Stimulated activated CD8-positive, alpha-beta memory T cell treated with anti-CD3 and anti-CD28 coated beads, Interleukin-4, amount 100 ng/mL, for 1 hour (primary cell): ENCODE measurements at places on chromosomes 16 and 17.

DNA sequence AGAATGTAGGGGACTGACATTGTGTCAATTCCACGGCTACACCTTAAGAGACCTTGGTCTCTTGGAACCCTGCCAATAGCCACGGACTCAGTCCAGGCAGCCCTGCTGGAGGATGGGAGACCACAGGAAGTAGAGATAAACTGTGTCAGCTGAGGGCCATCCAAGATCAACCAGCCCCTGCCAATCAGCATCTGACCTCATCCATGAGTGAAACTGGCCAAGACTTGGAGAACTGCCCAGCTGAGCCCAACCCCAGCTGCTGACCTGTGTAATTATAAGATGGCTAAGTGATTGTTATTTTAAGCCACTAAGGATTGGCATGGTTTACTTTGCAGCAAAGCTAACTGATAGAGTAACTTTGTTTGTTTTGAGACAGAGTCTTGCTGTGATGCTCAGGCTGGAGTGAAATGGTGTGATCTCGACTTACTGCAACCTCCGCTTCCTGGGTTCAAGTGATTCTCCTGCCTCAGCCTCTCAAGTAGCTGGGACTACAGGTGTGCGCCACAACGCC, 13.3 kb upstream of the YWHAE start:
- no peak for DNase-seq

DNA sequence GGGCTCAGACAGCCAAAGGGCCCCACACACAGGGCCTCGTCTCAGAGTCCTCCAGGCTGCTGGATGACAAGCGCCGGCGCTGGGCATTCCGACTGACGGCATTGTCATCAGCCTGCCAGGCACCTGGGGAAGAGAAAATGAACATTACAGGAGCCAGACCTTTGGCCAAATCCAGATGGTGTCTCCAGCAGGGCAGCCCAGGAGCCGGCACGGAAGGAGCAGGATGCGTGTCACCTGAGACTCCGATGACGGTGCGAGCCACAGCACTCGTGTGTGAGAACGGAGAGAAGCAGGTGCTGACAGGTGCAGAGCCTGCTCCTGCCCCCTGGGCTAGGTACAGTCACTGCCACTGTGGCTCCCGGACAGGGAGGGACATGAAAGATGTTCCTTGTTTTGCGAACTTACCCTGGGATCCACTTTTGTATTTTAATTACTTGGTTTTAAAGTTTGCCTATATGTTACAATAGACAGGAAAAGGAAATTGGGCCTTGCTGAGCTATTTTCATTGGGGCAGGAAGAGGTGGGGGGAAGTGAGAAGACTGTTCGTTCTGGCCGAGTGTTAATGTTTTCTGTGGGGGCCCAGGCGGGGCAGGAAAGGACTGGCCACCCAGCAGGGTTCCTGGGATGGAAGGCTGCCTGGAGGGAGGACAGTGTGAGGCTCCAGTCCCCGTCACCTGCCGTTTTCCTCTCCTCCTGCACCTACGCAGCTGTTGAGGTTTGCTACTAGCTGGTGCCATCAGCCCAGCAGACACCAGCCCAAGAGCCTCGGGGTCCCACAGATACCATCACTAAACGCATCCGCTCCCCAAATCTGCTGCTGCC, 4.4 kb upstream of the FOXJ1 start:
- peak; percentile 36 for DNase-seq

DNA sequence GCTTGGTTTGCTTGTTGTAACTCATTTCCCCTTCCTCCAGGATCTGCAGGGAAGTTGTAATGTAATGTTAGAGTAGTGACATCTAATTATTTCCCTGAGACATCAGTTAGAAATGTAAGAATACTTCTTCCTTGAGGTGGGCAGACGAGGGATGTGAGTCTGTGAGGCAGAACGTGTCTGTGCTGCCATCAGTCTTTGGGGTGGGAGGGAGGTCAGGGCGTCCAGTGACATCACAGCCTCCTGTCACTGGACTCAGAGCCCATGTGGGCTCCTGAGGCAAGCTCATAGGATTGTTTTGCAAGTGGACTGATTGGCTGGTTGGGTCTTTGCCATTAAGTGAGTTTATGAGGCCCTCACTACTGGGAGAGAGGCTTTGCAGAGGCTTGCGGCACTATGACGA, 188.8 kb downstream of the CCDC182 start:
- DNase-seq, result no peak

GRCh38 chr17:9536061-9536460, 39.6 kb downstream of the STX8 start:
- DNase-seq, result no peak

- DNase-seq, result no peak
Observed at GRCh38 chr16:31181102-31181830, 1.3 kb downstream of the FUS start.

DNA sequence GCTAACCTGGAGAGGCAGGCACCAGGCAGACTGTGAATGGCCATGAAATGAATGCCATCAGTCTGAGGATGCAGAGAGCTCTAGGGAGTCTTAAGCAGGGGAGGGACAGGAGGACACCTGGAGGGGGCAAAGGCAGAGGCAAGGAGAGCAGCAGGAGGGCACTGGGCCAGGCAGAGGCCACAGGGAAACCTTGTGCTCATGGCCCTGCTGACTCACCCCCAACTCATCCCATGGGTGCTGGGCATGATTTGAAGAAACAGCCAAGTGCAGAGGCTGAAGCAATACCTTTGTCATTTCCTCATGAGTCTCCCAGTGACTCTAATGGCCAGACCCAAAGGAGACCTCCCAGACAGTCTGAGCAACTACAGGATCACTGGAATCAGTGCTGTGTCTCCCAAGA, 141.4 kb downstream of the TMEM132E start:
- DNase-seq, result no peak

- no peak for DNase-seq
Observed at GRCh38 chr16:24253192-24253591, 2.9 kb upstream of the CACNG3 start.

DNA sequence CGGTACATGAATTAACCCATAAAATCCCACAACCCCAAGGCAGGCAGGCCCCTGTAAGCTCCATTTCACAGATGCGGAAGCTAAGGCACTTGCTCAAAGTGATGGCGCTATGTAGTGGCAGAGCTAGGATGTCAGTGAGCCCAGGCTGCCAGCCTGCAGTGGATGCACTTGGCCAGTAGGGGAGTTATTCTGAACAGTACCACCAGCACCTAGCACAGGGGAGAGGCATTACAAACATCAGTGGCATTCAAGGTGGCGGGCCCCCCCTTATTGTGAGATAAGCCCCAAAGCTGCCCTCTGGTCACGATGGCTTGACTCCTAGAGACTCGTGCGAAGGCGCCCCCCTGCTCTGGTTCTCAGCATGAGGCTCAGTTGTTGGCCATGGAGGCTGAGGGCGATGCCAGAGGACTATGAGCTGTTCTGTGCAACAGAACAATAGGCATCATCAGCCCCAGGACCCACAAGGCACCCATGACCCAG, 33.8 kb downstream of the GTF3C1 start:
- no peak for DNase-seq

DNA sequence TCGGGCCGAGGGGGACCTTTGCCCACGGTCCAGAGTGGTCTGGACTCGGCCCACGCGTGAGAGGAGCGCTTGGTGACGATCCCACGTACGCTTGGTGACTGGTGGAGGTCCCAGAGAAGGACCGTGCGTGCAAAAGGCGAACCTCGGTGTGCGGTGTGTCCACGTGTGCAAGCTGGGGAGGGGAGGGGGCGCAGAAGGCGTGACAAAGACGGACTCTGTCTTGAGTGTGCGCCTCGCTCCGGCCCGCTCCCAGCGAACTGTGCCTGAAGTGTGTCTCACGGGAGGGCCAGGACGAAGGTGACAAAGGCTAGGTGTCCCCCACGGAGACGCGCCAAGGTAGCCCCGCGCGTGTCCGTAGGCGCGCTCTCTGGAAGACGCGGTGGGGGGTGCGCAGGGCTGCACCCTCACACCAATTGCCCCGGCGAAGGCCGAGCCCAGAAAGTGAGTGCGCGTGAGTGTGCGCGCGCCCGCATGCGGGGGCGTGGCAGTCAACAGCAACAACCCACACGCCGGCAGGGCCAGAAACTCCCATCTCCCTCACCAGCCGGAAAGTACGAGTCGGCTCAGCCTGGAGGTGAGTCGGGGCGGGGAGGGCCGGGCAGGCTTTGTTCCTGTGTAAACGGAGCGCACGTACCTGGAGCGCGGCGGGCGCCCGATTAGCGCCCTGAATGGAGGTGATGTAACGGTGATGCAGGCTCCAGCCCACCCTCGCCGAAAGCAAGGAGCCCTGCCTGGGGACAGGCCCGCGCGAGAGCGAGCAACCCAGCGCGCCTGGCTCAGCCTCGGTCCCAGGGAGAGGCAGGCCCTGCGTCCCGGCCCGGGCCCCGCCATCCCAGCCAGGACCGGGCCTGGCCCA, at the start of gene GPRC5C:
Gene GPRC5C (plus strand): TSS at position 521 of the 856 bp plus-strand sequence. CDS start 7,689 bp downstream, outside the sequence.
- DNase-seq, result no peak

GRCh38 chr17:44002141-44002848, 2.1 kb upstream of the NAGS start:
- DNase-seq, result no peak

- peak; percentile 10 for DNase-seq
Observed at GRCh38 chr17:35460354-35460851, 11.8 kb upstream of the SLFN13 start.

DNA sequence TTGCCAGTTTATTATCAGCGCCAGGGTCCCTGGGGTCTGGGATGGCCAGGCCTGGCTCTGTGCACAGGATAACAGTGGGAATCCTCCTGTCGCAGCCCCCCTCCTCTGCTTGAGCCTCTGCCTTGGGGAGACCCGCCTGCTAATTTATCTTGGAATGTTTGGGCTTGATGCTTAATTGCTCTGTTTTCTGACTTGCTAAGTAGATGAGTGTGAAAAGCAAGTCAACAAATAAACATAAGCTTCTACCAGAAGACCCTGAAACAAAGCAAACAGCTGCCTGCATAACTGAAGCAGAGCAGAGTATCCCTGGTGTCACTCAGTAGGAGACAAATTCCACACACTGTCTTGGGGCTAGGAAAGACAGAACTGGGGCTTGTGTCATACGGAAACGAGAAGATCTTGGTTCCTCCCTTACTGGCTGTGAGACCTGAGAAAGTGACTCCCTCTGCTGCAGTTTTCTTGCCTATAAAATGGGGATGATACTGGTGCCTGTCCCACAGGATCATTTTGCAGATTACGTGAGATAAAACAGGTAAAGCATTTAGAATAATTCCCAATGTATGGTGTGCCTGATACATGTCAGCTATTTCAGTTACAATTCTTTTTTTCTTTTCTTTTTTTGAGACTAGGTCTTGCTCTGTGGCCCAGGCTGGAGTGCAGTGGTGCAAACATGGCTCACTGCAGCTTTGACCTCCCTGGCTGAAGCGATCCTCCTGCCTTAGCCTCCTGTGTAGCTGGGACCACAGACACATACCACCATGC, 44.8 kb upstream of the IRX3 start:
- no peak for DNase-seq

DNA sequence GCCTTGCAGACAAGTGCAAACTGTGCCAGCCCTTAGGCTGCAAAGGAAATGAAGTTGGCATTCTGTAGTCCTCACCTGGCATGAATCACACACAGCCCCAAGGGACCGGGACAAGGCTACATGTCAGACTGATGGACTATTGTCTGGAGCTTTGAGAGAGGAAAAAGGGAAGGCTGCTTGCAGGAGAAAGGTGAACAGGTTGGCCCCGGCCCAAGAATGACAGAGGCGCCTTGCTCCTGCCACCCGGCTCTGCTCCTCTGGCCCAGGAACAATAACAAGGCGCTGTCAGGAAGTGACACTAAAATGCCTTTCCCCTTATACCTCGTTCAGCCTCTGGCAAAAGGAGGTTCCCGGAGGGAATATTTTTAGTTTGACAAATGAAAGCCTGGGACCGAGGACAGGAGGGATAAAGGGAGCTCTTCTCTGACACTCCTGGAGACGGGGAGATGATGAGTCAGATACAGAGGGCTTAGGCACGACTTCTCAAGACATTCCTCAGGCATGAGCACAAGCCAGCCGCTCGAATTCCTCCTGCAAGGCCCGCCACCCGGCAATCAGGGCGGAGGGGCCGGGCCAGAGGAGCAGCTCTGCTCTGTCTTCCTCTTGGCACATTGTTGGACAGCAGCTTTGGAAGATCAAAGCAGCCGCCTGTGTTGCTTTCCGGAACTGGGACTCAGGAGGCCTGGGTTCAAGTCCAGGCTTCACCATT, 105.8 kb downstream of the NOG start:
- no peak for DNase-seq

GRCh38 chr16:53224951-53225533, 170.3 kb downstream of the CHD9 start:
- no peak for DNase-seq

DNA sequence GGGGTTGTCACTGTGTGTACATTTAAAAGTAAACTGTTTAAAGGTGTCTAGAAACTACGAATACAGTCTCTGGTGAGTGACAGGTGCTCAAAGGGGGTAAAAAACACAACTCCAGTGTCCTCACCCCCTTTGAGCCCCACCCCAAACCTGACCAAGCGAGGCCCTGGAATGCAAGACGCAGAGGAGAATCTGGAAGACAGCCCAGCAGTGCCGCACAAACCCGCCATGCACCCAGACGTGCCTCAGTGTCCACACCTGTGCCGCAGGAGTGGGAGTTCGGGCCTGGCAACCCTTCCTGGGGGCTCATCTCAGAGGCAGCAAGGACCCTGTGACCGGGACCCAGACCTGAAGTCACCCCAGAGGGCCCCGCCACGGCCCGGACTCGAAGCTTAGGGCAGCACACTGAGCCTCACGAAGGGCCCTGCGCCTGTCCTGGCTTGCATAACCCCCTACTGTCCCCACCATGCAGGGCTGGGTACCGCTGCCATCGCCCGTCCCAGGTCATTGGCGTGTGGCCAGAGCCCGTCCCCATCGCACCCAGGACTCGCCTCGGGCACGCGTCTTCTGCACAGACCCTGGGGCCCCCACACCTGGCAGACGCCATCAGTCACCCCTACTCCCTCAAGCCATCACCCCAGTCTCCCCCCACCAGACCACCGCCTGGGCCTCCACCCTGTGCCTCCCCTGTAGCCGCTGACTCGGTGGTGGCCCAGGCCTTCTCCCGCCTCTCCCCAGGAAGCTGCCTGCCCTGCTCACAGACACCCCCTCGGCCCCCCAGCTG, 33.0 kb upstream of the ZC3H18 start:
- no peak for DNase-seq

- no peak for DNase-seq
Observed at GRCh38 chr16:80543162-80543561, 2.4 kb downstream of the DYNLRB2 start.

DNA sequence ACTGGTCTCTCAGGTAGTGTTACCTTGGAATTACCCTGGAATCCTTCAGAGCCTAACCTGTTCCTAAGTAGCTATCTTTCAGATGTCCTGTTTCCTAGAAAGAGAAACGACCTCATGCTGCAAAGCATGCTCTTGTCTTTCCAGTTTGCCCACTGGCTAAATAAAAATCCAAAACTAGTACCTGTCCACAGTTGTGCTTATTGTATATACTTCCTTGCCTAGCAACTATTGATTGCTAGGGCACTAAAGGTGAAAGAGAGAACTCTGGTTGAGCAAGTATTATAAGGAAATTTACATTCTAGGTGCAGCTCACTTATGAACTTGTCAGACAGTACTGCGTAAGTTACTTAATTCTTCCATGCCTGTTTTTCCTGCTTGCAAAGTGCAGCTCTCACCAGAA, 38.5 kb downstream of the LIG3 start:
- no peak for DNase-seq

GRCh38 chr17:14336418-14336817, 35.5 kb downstream of the HS3ST3B1 start:
- DNase-seq, result no peak
